Activated CD8-positive, alpha-beta T cell treated with anti-CD3 and anti-CD28 coated beads for 36 hours (primary cell): ENCODE measurements at places on chromosomes 16 and 17. TPM values are rescaled to one million over a fixed set of nuclear protein-coding genes. Genes with fewer than 3 reads are reported as not detected.
A peak's percentile ranks its signal among the peaks of the same experiment; 100 is the strongest.

TEKT1 gene
- total RNA-seq: not detected

RAB37 gene
- total RNA-seq: 6.6 TPM

DNA sequence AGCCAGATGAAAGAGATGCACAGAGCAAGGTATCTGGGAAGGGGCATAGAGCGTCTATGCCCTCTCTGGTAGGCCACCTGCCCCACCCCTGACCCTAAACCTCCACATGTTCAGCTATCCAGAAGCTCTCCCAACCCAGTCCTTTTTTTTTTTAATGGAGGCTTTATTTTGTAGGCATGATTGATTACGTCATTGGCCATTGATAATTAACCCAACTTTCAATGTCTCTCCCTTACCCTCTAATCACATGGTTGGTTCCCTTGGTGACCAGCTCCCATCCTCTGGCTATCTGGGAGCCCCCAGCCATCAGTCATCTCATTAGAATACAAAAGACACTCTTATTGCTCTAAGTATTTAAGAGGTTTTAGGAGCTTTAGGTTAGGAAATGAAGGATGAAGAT, 14.3 kb upstream of the CES5A start:
- H3K4me3 ChIP-seq: no peak overlapping the region
- H3K4me1 ChIP-seq: no peaks in the 10 kb centered on the region
- no peaks in the 10 kb centered on the region for H3K36me3 ChIP-seq
- no peak overlapping the region for H3K27ac ChIP-seq

DNA sequence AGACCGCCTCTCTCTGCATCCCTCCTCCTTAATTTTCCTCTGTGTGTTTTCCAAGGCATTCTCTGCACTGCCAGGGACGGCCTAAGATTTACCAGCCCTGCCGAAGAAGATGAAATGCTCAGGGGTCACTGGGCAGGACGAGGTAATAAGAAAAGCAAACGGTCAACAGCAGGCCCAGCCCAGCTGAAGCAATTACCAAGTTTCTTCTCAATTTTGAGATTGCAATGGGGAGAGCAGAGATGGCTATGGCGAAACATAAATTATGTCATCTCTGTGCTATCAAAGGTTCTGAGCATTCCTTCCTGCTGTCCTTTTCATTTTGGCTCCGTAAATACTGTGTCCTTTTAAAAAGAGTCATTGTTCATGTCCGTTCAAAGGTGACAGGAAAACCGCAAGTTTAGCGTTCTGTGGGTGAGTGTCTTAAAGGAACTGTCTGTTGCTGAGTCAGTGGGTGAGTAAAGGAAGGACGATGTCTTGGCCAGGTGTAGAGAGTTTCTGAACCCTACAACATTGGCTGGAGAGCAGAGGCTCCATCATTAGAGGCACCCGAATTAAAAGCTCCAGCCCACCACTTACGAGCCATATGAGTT, 753.9 kb upstream of the EEF2KMT start:
- DNase-seq: no peak
- no peaks in the 10 kb centered on the region for H3K4me1 ChIP-seq
- H3K27me3 ChIP-seq: no peaks in the 10 kb centered on the region
- H3K4me3 ChIP-seq: no peak overlapping the region

DNA sequence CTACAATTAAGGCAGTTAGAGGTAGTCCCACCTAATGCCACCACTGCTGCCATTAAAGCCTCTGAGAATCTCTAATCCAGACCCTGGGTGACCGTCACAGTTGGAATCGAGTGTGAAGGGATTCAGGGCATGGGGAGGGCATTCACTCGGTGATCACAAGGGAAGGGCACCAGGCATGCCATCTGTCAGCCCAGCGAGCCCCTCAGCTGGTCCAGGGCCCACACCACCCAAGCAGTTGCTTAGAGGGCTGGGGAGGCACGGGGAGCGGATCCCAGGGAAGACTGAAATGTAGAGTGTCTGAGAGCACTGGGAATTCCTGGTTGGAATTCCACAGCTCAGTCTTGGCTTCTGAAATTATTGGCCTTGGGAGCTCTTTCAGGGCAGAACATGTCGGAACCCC, 294.6 kb downstream of the CPPED1 start:
- H3K4me3 ChIP-seq: no peak overlapping the region
- no peaks in the 10 kb centered on the region for H3K27me3 ChIP-seq
- DNase-seq: no peak
- H3K36me3 ChIP-seq: no peaks in the 10 kb centered on the region
- H3K27ac ChIP-seq: no peak overlapping the region
- no peaks in the 10 kb centered on the region for H3K4me1 ChIP-seq

- peak overlapping the region; percentile 61 for H3K27ac ChIP-seq
- peak overlapping the region; percentile 72 for H3K4me3 ChIP-seq
- no peaks in the 10 kb centered on the region for H3K36me3 ChIP-seq
- no peaks in the 10 kb centered on the region for H3K27me3 ChIP-seq
- H3K4me1 ChIP-seq: peaks cover 21% of the 10 kb centered on the region
Measured at GRCh38 chr16:1526608-1527555, 6.6 kb upstream of the TMEM204 start.

DNA sequence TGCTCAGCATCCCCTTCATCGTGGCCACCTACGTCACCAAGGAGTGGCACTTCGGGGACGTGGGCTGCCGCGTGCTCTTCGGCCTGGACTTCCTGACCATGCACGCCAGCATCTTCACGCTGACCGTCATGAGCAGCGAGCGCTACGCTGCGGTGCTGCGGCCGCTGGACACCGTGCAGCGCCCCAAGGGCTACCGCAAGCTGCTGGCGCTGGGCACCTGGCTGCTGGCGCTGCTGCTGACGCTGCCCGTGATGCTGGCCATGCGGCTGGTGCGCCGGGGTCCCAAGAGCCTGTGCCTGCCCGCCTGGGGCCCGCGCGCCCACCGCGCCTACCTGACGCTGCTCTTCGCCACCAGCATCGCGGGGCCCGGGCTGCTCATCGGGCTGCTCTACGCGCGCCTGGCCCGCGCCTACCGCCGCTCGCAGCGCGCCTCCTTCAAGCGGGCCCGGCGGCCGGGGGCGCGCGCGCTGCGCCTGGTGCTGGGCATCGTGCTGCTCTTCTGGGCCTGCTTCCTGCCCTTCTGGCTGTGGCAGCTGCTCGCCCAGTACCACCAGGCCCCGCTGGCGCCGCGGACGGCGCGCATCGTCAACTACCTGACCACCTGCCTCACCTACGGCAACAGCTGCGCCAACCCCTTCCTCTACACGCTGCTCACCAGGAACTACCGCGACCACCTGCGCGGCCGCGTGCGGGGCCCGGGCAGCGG, 3.2 kb downstream of the UTS2R start:
- H3K27ac ChIP-seq: no peak overlapping the region
- DNase-seq: no peak
- no peak overlapping the region for H3K4me3 ChIP-seq
- peaks cover 35% of the 10 kb centered on the region for H3K27me3 ChIP-seq

HBA1 gene
- not detected for total RNA-seq

DNA sequence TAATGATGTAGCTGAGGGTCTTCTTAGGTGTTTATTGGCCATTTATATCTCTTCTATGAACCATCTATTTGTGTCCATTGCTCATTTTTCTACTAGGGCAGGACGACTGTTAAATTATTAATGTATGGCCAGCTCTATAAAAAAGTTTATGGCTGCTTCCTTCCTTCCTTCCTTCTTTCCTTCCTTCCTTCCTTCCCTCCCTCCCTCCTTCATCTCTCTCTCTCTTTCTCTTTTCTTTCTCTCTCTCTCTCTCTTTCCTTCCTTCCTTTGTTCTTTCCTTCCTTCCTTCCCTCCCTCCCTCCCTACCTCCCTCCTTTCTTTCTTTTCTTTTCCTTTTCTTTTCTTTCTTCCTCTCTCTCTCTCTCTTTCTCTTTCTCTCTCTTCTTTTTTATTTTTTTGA, 17.2 kb upstream of the NDEL1 start:
- no peak overlapping the region for H3K27ac ChIP-seq
- H3K4me1 ChIP-seq: peaks cover 2% of the 10 kb centered on the region
- no peaks in the 10 kb centered on the region for H3K36me3 ChIP-seq
- H3K4me3 ChIP-seq: no peak overlapping the region
- H3K27me3 ChIP-seq: peaks cover 17% of the 10 kb centered on the region
